ENCODE measurements at places on chromosomes 12 and 14.

DNA sequence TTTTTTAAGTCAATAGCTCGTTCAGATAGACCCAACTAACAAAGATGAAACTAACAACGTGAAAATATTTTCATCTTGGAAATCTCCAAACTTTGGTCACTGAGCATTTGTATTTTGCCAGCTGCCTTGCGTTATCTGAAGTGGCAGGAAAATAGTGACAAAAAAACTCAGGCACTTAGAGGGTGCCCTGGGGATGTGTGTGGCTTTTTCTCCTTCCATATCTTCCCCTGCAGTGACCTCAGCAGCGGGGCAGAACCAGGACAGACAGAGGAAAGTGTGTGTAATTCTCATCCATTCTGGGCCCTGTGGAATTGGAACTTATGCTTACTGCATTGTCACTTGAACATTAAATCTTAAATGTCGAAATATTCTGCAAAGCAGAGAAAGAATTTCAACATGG is 152.0 kb downstream of the BCAT1 start:
- no peak for DNase-seq

GRCh38 chr12:61911113-61911512 is 349.1 kb upstream of the USP15 start:
- DNase-seq: no peak

DNA sequence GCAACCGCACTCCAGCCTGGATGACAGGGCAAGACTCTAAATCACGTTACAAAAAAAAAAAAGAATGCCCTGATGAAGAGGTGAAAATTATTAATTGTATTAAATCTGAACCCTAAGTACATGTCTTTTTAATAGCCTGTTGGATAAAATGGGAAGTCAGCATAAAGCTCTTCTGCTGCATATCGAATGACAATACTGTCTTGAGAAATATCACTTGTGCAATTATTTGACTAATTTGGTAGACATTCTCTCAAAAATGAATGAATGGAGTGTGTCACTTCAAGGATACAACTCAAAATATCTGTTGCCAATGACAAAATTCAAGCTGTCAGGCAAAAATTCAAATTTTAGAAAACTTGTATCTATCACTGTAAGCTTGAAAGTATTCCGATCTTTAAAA is 38.9 kb downstream of the DNAI7 start:
- no peak for DNase-seq

GRCh38 chr12:71193041-71193440 is 35.2 kb upstream of the TSPAN8 start:
- no peak for DNase-seq

GRCh38 chr12:89346741-89347324 is 5.5 kb downstream of the DUSP6 start:
- DNase-seq: peak; percentile 47

GRCh38 chr12:49336645-49337584 is at the start of gene C1QL4:
TSS of gene C1QL4 (minus strand) at chr12:49337188. CDS start at chr12:49336477, 711 bp downstream.
- peak; percentile 64 for DNase-seq

- DNase-seq: no peak
Measured at GRCh38 chr12:97299847-97300246, 162.8 kb upstream of the RMST start.

GRCh38 chr12:109717390-109718357 is 4.0 kb downstream of the FAM222A start:
- DNase-seq: no peak

GRCh38 chr12:110310763-110311162 is 29.7 kb downstream of the ATP2A2 start:
- DNase-seq: no peak

DNA sequence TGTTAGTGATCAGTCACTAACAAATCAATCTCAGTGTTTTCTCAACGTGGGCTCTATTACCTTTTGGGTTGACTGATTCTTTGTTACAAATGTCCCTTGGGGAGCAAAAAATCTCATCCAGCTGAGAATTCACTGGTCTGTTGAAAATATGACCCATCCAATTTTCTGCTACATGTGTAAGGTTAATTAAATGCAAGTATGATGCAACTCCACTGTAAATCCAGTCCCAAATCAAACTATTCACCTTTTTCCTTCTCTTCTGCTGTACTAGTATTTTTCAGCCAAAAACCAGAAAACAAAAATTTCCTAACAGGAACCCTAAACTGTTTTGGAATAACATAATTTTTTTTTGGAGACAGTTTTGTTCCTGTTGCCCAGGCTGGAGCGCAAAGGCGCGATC is 2.2 kb downstream of the ERH start:
- DNase-seq: peak; percentile 14

DNA sequence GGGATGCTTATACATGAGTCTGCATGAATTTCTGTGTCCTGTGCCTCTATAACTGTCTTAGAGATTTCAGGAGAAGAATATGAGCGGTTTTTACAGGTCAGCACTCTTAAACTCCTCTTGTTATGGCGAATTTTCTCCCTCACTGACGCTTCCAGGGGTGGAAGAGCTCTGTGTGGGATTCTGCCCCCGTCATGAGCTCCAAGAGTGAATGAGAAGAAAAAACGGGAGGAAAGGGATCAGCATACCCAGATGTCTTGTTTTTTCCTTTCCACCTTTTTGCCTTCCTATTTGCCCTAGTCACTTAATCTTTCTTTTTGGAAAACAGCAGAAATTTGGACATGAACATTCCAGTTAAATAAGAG is 651 bp downstream of the PFKM start:
- DNase-seq: no peak

GRCh38 chr12:31887109-31887811 is 72.0 kb upstream of the RESF1 start:
- DNase-seq: no peak

- no peak for DNase-seq
Measured at GRCh38 chr14:54784657-54785056, 118.0 kb downstream of the GCH1 start.

GRCh38 chr12:93415723-93416464 is 25.9 kb downstream of the UBE2N start:
- peak; percentile 88 for DNase-seq

GRCh38 chr12:51906430-51907082 is 748 bp upstream of the ACVRL1 start:
- no peak for DNase-seq

- no peak for DNase-seq
Measured at GRCh38 chr12:66638666-66639065, 40.2 kb downstream of the GRIP1 start.

DNA sequence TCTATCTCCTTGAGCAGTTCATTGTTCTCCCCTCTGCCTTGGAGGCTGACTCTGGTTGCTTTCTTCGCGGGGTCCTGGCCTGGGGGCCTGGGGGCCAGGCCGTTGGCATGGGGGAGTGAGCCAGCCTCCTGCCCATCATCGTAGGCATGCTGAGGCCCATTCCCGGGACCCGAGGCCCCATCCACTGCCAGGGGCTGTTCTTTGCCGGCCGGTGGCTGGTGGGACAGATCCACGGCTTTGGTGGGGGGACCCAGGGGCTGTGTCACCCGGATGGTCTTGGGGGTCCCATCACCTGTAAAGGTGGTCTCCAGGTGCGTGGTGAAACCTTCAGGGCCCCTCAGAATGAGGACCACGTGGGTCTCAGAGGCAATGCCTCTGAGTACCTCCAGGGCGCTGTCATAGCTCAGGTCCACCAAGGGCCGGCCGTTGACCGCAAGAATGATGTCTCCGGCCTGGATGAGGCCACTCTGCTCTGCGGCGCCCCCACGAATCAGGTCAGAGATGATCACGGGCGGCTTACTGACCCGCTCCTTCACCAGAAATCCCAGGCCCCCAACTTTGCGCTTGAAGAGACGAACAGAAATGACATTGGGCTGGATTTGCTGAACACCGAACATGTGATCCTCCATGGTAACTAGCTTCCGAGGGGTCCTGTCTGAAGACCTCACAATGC is 30.8 kb downstream of the NOS1 start:
- no peak for DNase-seq

DNA sequence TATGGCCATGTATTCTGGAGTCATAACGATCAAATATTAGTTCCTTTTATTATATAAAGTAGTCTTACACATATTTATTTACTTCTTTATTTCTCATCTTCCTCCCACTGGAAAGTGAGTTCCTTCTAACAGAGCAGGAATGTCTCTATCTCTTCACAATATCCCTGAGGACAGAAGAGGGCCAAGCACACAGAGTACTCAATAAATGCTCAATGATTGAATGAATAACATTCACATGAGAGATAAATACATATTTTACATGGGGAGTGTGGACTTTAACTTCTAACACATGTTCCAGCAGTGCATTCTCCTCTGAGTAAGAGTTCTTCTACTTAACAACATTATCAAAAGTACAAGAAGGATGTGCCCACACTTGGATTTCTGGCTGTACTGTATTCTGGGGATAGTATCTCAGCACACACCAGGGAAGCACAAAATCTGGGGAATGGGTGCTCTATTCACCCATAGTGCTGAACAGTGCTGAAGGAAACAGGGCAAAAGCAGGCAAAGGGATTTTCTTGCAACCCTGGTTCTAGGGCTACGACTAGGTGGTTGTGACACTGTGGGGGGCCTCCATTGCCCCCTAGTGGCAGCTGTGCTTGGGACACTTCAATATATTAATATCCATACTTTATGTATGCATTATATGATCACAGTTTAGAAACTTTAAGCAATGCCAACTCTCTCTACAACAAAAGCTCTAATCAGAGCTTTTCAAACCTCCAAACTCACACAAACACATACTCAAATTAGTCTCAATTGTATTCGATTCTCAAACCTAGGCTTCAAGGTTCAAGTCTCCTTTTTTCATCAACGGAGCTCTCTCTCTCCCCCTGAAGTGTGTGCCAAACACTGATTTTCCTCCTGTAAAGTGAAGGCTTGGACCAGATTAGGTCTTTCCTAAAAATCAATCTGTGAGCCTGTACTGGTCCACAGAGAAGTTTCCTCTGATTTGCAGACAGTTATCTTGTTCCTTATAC is 115.5 kb downstream of the SLC2A13 start:
- DNase-seq: peak; percentile 36

- DNase-seq: no peak
Measured at GRCh38 chr14:25908277-25909044, 689.4 kb downstream of the NOVA1 start.

DNA sequence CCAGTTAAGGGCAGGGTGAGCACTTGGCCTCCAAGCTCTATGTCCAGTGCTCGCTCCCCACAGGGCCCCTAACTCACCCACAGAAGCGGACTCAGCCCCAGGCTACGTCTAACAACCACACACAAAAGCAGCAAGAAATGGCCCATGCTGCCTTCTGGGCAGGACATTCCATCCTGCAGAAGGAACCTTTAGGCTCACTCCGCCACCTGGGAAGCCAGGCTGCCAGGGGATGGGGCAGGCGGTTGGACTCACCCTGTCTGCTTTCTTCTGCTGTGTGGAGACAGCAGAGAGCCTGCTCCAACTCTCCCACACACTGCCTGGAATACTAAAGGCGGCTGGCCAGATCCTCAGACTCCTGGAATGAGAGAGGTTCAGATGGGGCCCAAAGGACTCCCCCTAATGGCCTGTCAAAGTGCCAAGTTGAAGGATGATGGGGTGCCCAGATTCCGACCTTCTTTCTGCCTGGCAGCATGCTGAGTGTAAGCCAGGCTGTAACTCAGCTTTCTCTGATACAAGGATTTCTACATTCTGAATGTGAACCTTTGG is 27.7 kb upstream of the BLTP3B start:
- no peak for DNase-seq

DNA sequence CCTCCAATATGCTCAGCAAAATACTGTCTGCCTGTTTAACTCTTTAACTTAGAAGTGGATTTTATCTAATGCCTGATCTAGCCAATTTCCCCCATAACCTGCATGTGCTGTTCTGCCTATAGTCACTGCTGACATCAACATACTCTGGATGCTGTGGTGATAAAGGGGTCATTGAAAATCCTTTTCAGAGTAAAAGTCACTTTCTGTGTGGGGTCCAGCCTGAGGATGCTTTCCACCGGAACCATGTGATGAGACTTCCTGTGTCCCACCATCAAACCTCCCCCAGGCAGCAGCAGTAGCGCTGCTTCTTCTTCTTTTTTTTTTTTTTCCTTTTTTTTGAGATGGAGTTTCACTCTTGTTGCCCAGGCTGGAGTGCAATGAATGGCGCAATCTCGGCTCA is 607.0 kb downstream of the BCL11B start:
- DNase-seq: no peak

- no peak for DNase-seq
Measured at GRCh38 chr14:34060651-34060999, 109.8 kb upstream of the EGLN3 start.

DNA sequence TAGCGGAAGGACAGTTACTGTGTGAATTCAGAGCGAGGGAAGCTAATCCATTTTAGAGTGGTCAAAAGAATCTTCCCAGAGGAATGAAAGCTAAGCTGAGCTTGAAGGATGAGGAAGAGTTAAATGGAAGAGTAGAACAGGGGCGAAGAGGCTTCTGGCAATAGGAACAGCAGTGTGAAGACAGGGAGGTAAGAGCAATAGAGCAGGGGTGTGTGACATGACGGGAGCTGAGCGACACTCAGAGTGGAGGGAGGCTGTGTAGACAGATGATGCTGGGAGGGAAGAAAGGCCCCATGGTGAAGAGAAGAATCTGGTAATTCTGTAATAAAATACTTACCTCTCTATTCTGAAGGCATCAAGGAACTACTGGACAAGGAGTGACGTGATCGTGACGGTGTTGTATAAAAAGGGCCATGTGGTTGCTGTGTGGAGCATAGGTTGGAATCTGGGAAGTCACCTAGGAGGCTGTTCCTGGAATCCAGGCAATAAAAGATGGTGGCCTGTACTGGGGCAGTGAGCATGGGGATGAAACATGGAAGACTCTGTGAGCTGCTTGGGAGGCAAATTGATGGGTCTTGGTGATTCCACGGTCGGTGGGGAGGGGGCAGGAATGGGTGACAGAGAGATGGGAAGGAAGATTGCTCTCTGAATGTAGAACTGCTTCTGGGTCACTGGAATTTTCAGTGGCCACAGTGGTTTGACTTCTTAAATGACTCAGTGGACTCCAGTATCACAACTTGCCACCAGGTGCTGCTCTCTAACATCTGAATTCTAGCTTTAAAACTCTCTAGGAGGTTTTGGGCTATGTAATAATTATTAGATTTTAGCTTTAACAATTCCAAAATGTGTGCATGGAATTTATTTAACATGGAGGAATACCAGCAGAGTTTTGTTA is 164.1 kb downstream of the ATP23 start:
- DNase-seq: no peak

DNA sequence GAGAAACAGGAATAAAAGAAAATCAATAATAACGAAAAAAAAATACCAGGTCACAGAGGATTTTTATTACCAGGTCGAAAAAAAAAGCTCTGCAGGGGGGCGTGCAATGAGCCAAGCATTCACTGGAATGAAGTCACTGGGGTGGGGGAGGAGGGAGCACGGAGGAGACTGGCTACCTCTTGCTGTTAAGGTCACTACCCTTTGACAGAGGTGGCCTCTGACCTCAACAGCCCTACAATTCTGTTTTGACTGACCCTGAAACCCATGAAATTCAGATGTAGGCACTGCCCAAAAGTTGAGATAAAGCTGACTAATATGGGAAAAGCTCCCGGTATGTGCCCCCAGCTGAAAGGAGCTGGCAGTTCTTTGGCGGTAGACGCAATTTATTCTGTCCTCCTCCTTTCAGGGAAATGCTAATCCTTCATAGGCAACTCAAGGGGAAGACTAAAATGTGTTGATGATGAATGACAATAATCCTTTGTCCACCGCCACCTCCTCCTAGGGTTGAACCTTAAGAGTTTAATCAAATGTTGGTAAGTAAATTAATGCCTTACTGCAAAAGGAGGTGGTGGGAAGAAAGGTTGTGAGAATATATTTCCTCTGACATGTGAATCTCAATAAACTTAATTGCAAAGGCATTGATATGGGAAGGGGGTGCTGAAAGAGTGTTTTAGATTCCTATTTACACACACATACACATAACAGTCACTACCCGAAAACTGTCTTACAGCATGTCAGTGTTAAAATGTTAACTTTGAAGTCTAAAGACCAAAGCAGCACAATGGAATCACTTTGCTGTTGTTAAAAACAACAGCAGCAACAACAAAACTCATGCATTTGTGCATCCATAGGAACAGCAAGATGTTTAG is 6.3 kb upstream of the RIC8B start:
- DNase-seq: peak; percentile 36
